ENCODE measurements at places on chromosomes 6 and 20. TPM values are rescaled to one million over a fixed set of nuclear protein-coding genes. Genes with fewer than 3 reads are reported as not detected.

DNA sequence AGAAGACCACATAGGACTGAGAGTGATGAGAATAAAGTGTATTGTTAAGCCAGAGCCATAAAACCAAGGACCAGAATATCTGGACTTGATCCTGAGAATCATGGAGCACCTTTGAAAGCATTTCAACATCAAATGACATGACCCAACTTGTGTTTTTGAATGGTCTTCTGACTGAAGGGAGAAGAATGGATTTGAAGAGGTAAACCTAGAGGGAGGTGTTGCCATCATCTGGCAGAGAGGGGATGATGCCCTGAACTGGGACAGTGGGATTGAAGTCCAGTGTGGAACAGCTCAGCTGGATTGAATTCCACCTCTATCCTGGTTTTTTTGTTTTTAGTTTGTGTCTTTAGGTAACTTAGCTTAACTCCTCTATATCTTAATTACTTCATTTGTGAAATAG is 570.0 kb downstream of the TBC1D32 start:
- H3K27ac ChIP-seq = no peak overlapping the region
- H3K4me1 ChIP-seq = no peaks in the 10 kb centered on the region
- no peak overlapping the region for H3K4me3 ChIP-seq
- no peaks in the 10 kb centered on the region for H3K27me3 ChIP-seq
- H3K36me3 ChIP-seq = no peaks in the 10 kb centered on the region

DNA sequence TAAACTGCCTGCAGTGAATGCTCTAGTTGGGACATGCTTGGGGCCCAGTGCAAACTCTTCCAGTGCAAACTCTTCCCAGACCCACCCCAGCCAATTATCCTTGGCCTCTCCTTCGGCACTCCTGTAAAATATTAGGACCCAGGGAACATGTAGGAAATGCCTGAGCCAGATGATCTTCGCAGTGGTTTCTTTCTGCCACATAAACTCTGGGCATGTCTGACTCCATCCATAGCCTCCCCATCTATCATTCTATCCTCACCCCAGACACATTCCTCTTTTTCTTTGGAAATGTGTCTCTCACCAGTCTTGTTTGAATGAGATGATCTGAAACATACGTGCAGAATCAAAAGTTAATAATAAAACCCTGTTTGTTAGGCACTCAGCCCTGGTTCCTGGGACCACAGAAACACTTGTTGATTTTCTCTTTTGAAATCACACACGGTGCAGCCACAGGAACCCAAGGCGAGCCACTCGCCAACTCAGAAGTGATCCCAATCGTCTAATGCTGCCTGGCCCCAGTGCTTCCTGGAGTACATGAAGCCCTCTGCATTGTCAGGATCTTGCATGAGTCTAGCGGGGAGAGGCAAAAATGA is 108.9 kb upstream of the CST7 start:
- no peak overlapping the region for H3K27ac ChIP-seq
- H3K4me1 ChIP-seq = no peaks in the 10 kb centered on the region
- DNase-seq = no peak

GRCh38 chr20:38007526-38007925 is 25.7 kb downstream of the TTI1 start:
- no peaks in the 10 kb centered on the region for H3K4me1 ChIP-seq
- no peaks in the 10 kb centered on the region for H3K27me3 ChIP-seq
- H3K36me3 ChIP-seq = peaks cover 38% of the 10 kb centered on the region
- H3K4me3 ChIP-seq = no peak overlapping the region
- no peak overlapping the region for H3K27ac ChIP-seq

DNA sequence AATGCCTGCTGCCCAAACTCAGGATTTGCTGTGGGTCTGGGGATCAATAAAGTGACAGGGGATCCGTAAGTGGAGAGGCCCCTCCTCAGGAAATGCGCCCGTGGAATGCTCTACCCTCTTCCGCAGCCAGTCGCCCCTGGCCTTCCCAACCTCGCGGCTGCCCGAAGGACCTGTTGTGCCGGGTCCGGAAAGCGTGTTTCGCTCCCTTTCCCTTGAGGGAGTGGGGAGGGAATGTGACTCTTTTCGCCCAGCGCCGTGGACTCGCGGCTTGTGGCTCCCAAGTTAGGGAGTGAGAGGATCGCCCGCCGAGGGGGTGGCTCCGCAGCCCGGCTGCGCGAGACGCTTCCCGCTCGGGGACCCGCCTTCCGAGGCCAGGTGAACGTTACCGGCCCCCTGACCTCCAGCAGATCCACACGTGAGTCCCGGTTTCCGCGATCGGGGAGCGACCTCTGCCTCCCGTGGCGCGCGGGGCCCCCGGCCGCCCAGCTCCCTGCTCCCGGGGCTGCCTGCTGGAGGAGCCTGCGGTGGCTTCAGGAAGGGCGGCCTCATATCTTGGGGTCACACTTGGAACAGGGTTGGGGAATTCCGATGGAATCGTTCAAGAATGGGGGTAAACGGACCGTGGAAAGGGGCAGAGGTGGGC is 666 bp downstream of the TPD52L1 start:
- H3K27ac ChIP-seq = no peak overlapping the region
- no peaks in the 10 kb centered on the region for H3K36me3 ChIP-seq
- no peak for DNase-seq
- H3K27me3 ChIP-seq = peaks cover 22% of the 10 kb centered on the region
- H3K4me1 ChIP-seq = peaks cover 16% of the 10 kb centered on the region

DNA sequence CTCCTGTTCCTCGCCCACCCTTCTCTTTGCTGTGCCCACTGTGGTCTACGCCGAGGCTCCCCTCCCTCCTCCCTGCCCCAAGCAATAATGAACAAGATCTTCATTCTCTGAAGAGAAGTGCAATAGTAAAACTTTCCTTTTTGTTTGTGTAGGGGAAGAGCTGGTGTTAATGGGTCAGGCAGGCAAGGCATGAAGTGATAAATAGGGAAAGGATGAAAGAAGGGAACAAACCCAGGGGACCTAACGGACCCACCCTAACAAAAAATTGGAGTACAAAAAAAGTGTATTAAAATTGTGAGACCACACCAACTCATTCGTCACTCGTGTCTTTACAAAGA is 66.9 kb downstream of the ZBTB2 start:
- H3K4me1 ChIP-seq = peaks cover 12% of the 10 kb centered on the region
- no peak overlapping the region for H3K27ac ChIP-seq
- H3K27me3 ChIP-seq = peaks cover 34% of the 10 kb centered on the region
- H3K4me3 ChIP-seq = no peak overlapping the region
- H3K36me3 ChIP-seq = no peaks in the 10 kb centered on the region
- DNase-seq = no peak

DNA sequence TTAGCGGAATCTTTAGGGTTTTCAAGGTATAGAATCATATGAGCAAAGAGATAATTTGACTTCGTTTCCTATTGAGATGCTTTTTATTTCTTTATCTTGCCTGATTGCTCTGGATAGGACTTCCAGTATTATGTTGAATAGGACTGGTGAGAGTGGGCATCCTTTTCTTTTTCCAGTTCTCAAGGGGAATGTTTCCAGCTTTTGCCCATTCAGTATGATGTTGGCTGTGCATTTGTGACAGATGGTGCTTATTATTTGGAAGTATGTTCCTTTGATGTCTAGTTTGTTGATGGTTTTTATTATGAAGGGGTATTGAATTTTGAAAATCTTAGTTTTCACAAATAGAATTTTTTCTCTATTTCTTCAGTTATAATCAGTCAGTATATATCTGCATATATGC is 656.6 kb upstream of the MAP3K7 start:
- H3K27ac ChIP-seq = no peak overlapping the region
- no peak for DNase-seq
- H3K4me3 ChIP-seq = no peak overlapping the region
- H3K36me3 ChIP-seq = no peaks in the 10 kb centered on the region
- no peaks in the 10 kb centered on the region for H3K27me3 ChIP-seq
- no peaks in the 10 kb centered on the region for H3K4me1 ChIP-seq

GRCh38 chr6:144566868-144567615 is 281.9 kb downstream of the UTRN start:
- peaks cover 10% of the 10 kb centered on the region for H3K4me1 ChIP-seq
- no peak overlapping the region for H3K4me3 ChIP-seq
- DNase-seq = peak; percentile 20
- H3K27me3 ChIP-seq = no peaks in the 10 kb centered on the region
- peaks cover 72% of the 10 kb centered on the region for H3K36me3 ChIP-seq

- H3K36me3 ChIP-seq = no peaks in the 10 kb centered on the region
- no peak for DNase-seq
- H3K27ac ChIP-seq = no peak overlapping the region
- peaks cover 4% of the 10 kb centered on the region for H3K27me3 ChIP-seq
These were observed 43.9 kb upstream of the NOL4L start for GRCh38 chr20:32628960-32629530.

- DNase-seq = no peak
- H3K4me1 ChIP-seq = peaks cover 21% of the 10 kb centered on the region
- H3K4me3 ChIP-seq = no peak overlapping the region
- no peaks in the 10 kb centered on the region for H3K27me3 ChIP-seq
- no peaks in the 10 kb centered on the region for H3K36me3 ChIP-seq
- no peak overlapping the region for H3K27ac ChIP-seq
These were observed 72.7 kb downstream of the FOXO3 start for GRCh38 chr6:108633436-108633835.

The SYNGAP1 gene
- not detected for polyA plus RNA-seq

The CCDC170 gene
- polyA plus RNA-seq = 7.0 TPM

The BMP7 gene
- not detected for polyA plus RNA-seq

The ADGB gene
- not detected for polyA plus RNA-seq

The HLA-DQA2 gene
- 53.5 TPM for polyA plus RNA-seq

The COL21A1 gene
- not detected for polyA plus RNA-seq

All from CD14-positive monocyte (primary cell).